ENCODE measurements at places on chromosomes 4 and X. TPM values are rescaled to one million over a fixed set of nuclear protein-coding genes. Genes with fewer than 3 reads are reported as not detected.

Gene PPID
- 52.5 TPM for total RNA-seq

DNA sequence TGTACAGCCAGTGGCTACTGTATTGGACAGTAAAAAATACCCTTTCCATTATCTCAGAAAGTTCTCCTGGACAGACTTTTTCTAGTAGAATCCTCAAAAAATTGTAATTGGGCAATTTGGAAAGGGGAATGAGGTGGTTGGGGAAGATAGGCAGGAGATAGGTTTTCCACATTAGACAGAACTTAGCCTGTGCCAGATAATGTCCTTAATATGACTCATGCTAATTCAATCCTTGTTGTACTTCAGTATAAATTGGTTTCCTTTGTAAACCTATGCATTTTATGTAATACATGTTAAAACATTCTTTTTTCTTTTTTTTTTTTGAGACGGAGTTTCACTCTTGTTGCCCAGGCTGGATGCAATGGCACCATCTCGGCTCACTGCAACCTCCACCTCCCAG, 8.9 kb downstream of the EIF4E start:
- no peaks in the 10 kb centered on the region for H3K36me3 ChIP-seq
- no peak for DNase-seq

DNA sequence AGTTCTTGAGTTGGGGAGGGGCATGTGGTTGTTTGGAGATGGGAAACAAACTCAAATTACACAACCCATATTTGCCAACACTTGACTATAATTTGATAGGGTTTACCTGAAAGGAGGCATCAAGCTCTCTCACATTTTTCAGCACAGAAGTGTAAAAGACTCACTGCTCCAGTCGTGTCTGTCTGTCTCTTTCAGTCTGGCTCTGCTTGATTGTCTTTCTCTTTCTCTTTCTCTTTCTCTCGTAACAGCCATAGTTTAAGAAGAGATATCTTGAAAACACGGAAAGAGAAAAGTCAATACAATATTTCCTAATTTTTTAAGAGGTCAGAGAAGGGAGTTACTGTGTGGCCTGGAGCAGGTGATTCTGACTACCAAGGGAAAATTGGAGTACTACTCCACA, 413.6 kb upstream of the CXorf51A start:
- DNase-seq, result no peak
- no peaks in the 10 kb centered on the region for H3K36me3 ChIP-seq
- no peaks in the 10 kb centered on the region for H3K27me3 ChIP-seq

Gene IRF2
- total RNA-seq, result 14.1 TPM

DNA sequence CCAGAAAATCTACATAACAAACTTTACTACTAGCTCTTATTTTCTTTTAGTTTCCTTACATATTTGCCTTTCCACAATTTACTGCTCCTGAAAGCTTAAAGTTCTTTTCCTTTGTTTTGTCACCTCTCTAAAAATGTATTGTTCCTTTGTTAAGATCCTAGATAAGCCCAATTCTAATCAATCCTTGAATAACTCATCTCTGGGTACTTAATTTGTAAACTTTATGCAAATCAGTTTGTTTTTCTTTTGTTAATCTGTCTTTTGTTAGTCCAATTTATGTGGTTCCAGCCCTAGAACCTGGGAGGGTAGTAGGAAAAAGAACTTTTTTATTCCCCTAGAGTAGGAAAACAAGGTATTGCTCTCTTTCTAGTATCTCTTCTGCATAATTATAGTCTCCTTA, 444.7 kb downstream of the PCDH10 start:
- H3K4me3 ChIP-seq, result no peak overlapping the region
- no peaks in the 10 kb centered on the region for H3K27me3 ChIP-seq
- H3K27ac ChIP-seq, result peak overlapping the region; percentile 84
- DNase-seq, result peak; percentile 77
- H3K36me3 ChIP-seq, result no peaks in the 10 kb centered on the region
- H3K4me1 ChIP-seq, result peaks cover 36% of the 10 kb centered on the region

DNA sequence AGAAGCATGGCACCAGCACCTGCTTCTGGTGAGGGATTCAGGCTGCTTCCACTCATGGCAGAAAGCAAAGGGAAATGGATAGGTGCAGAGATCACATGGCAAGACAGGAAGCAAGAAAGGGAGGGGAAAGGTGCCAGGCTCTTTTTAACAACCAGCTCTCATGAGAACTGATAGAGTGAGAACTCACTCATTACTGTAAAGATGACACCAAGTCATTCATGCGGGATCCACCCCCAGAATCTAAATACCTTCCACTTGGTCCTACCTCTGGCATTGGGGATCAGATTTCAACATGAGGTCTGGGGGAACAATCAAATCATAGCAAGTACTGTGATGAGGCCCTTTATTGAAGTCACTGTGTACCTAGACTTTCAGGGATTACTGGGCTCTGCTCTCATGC, 72.0 kb upstream of the PRDM5 start:
- H3K4me3 ChIP-seq, result no peak overlapping the region
- DNase-seq, result peak; percentile 41
- no peak overlapping the region for H3K27ac ChIP-seq
- no peaks in the 10 kb centered on the region for H3K36me3 ChIP-seq
- no peaks in the 10 kb centered on the region for H3K27me3 ChIP-seq
